PC-9 (cell line): ENCODE measurements at places on chromosomes 6 and 20. TPM values are rescaled to one million over a fixed set of nuclear protein-coding genes. Genes with fewer than 3 reads are reported as not detected.

DNA sequence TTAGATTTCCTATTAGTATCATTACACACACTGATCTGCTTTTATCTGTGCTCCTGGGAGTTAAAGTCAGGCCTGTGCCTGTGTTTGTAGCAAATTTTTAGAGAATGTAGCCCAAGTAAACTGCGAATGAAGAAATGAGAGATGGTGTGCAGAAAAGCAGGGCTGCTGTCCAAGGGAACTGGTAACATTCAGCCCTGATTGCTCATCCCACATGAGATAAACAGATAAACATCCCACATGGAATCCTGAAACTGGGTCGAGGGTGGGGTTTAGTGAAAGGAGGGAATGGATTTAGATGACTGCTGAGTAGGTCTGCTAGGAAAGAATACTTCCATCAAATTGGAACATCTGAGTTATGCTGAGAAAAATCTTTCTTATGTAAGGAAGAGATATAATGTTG, 69.1 kb downstream of the GRIK2 start:
- H3K4me1 ChIP-seq = no peaks in the 10 kb centered on the region
- H3K4me3 ChIP-seq = no peak overlapping the region
- no peaks in the 10 kb centered on the region for H3K27me3 ChIP-seq
- no peak overlapping the region for H3K27ac ChIP-seq

- H3K27ac ChIP-seq = no peak overlapping the region
- H3K4me3 ChIP-seq = no peak overlapping the region
- no peak for DNase-seq
- H3K4me1 ChIP-seq = no peaks in the 10 kb centered on the region
- H3K27me3 ChIP-seq = no peaks in the 10 kb centered on the region
These were observed 285.3 kb upstream of the MANEA start for GRCh38 chr6:95292011-95292410.

DNA sequence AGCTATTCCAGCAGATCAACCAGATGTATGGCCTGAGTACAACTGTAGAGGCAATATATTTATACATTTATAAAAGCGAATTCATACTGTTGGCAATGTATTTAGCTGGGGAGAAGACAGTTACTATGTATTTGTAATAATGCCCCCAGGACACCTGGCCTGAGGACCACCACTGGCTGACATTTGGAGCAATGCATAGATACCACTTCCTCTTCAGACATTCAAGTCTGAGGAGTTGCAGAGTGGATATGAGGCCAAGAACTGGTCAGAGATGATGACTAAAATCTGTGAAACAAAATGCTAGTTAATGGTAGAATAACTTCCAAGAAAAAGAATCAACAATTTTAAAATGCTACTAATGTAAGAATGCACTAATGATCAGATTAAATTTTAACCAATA, 462.3 kb downstream of the CDC5L start:
- no peak for DNase-seq
- no peak overlapping the region for H3K4me3 ChIP-seq
- no peaks in the 10 kb centered on the region for H3K27me3 ChIP-seq
- no peak overlapping the region for H3K27ac ChIP-seq
- H3K36me3 ChIP-seq = no peaks in the 10 kb centered on the region

GRCh38 chr20:9838378-9839295, at the start of gene PAK5:
TSS of gene PAK5 (minus strand) at chr20:9839076. CDS start at chr20:9644328, 194,748 bp downstream.
- H3K27ac ChIP-seq = no peak within 1 kb of the TSS
- DNase-seq = no peak
- no peaks in the 10 kb centered on the region for H3K36me3 ChIP-seq
- no peaks in the 10 kb centered on the region for H3K4me1 ChIP-seq

DNA sequence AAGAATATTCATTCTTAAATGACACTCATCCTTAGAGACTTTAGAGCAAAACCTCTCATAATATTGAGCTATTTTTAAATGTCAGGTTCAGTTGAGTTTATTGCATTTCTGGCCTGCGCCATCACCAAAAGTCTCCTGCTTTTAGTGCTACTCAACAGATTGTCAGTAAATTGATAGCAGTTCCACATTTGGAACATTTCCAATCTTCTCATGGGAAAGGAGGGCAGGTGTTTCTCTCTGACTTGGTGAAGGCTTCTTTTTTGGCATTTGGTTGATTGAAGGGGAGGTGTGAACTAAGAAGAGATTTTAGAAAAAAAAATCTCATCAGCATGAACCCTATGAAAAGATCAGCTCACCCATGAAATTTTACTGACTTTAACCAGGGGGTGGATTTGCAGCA, 125.9 kb upstream of the INSM1 start:
- peaks cover 43% of the 10 kb centered on the region; the same call in 1 of the 2 replicates for H3K27me3 ChIP-seq
- no peaks in the 10 kb centered on the region for H3K36me3 ChIP-seq
- H3K4me1 ChIP-seq = no peaks in the 10 kb centered on the region
- H3K4me3 ChIP-seq = no peak overlapping the region
- H3K27ac ChIP-seq = no peak overlapping the region

DNA sequence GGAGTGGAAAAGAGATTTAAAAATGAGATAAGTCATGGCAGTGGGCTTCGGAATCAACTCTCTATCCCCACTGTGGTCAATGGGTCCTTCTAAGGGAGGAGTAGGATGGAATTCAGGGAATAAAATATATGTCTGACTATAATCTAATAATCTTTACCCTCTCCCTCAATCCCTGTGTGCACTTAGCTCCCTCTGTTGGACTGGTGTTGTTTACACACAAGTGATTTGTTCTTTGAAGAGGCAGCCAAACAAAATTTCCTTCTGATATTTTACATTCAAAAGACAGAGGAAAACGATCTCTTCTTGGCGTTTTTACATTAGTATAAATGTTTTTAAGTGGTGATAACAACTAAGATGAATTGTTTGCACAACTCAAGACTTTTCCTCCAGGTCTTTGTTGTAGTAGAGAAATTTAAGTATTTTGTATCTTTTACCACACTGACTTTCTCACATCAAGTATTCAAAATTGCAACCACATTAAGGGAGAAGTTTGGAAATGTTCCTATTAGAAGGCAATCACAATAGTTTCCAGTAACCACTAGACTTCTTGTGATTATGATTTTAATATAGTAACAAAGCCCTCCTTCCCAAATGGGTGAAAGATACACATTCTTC, 317.8 kb downstream of the CENPW start:
- no peaks in the 10 kb centered on the region for H3K4me1 ChIP-seq
- H3K36me3 ChIP-seq = no peaks in the 10 kb centered on the region
- H3K27ac ChIP-seq = no peak overlapping the region
- peak; percentile 3 for DNase-seq

DNA sequence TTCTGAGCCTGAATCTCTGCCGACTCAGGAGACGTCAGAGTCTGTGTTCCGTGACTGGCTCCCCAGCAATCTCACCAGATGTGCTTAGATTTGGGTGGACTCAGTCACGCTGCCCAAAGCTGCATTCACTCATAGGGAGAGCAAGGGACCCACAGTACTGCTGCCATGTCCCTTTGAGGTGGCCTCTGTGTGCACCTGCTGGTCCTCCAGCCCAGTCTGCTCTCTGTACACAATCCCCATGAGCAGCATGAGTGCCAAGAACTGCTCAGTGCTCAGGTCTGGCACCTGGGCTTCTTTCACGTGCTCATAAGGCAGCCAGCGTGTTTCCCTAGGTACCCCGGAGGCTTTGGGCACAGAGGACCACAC, 44.2 kb upstream of the TIAM2 start:
- H3K36me3 ChIP-seq = no peaks in the 10 kb centered on the region
- no peaks in the 10 kb centered on the region for H3K27me3 ChIP-seq
- H3K27ac ChIP-seq = no peak overlapping the region
- H3K4me3 ChIP-seq = no peak overlapping the region
- peaks cover 20% of the 10 kb centered on the region for H3K4me1 ChIP-seq

- no peak for DNase-seq
- no peak overlapping the region for H3K4me3 ChIP-seq
- H3K4me1 ChIP-seq = peaks cover 11% of the 10 kb centered on the region
- H3K27ac ChIP-seq = no peak overlapping the region
These were observed 29.5 kb upstream of the PCMTD2 start for GRCh38 chr20:64225828-64226598.

- H3K36me3 ChIP-seq = no peaks in the 10 kb centered on the region
- peak; percentile 62 for DNase-seq
- no peaks in the 10 kb centered on the region for H3K27me3 ChIP-seq
These were observed 108.2 kb upstream of the GMDS start for GRCh38 chr6:2353412-2354137.

GRCh38 chr6:26205625-26206574, 118.7 kb downstream of the HFE start:
- H3K4me1 ChIP-seq = peaks cover 28% of the 10 kb centered on the region
- peak overlapping the region; percentile 63 for H3K4me3 ChIP-seq
- peak; percentile 80 for DNase-seq
- peak overlapping the region; percentile 91 for H3K27ac ChIP-seq
- H3K36me3 ChIP-seq = no peaks in the 10 kb centered on the region

DNA sequence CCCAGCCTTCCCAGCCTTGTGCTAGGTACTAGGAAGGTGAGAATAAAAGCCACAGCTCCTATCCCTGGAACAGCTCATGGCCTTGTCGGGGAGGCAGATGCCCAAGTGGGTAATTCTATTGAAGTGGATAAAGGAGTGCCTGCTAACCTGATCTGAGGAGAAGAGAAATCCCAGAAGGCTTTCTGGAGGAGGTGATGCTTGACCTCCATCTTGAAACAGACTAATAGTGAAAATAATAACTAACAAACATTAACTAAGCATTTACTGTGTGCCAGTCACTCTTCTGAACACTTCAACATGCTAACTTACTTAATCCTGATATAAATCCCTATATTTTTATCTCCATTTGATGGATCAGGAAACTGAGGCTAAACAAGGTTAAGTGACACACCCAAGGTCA, 493.2 kb upstream of the CHD6 start:
- H3K27ac ChIP-seq = no peak overlapping the region
- DNase-seq = no peak
- no peak overlapping the region for H3K4me3 ChIP-seq
- no peaks in the 10 kb centered on the region for H3K4me1 ChIP-seq
- H3K36me3 ChIP-seq = no peaks in the 10 kb centered on the region

DNA sequence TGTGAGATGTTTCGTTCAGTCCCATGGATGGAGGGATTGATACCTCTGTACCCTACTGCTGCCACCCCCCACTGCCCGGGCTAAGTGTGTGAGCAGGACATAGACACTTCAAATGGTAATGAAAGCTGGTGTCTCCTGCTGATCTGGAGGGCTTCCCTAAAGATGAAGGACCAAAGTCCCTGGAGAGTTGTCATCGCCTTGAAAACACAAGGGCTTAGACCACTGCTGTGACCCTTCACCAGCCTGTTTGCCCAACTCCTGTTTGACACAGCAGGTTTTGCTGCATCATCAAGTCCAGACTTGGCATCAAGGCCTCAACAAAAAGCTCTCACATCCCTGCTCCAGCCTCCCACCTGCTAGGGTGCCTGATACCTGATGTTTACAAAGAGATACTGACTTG, 57.9 kb upstream of the FAM8A1 start:
- DNase-seq = no peak
- H3K36me3 ChIP-seq = no peaks in the 10 kb centered on the region; the same call in 1 of the 2 replicates
- no peaks in the 10 kb centered on the region for H3K27me3 ChIP-seq

DNA sequence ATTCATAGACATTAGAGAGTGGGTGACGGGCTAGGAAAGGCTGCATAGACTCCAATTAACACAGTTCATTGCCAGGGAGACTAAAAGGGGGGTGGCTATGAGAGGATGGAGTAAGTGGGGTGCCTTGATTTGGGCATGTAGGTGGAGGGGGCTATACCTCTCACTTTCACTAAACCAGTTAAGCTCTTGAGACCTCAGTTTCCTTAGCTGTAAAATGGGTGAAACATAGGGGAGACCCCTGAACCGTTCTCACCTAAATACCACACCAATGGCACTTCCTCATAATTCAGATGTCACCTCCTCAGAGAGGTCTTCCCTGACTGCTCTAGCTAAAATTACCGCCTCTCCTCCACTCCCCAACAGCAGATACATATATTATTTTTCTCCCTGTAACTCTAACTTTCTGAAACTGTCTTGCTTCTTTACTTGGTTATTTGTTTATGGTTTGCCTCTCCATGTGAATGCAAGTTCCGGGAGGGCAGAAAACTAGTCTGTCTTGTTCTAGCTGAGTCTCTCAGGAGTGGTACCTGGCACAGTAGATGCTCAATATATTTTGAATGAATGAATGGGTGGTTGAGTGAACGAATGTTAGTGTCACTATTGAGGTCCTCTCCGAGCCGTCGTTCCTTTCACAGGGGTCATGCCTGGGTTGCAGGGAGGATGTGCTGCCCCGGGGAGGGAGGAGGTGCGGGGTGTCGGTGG, 615 bp upstream of the EYA2 start:
- H3K4me1 ChIP-seq = no peaks in the 10 kb centered on the region
- no peak overlapping the region for H3K4me3 ChIP-seq
- H3K27me3 ChIP-seq = peaks cover 7% of the 10 kb centered on the region; the same call in 1 of the 2 replicates
- DNase-seq = no peak

Gene L3MBTL1
- 34.9 and 42.7 TPM in 2 replicates for total RNA-seq

Gene CCDC167
- total RNA-seq = 29.4 and 33.5 TPM in 2 replicates

Gene TREML2
- not detected in 2 replicates for total RNA-seq

Gene DLL1
- not detected in 2 replicates for total RNA-seq
